ENCODE measurements at places on chromosomes 16 and 17. TPM values are rescaled to one million over a fixed set of nuclear protein-coding genes. Genes with fewer than 3 reads are reported as not detected.

ATAD5 gene
- 0.44 TPM for total RNA-seq

DNA sequence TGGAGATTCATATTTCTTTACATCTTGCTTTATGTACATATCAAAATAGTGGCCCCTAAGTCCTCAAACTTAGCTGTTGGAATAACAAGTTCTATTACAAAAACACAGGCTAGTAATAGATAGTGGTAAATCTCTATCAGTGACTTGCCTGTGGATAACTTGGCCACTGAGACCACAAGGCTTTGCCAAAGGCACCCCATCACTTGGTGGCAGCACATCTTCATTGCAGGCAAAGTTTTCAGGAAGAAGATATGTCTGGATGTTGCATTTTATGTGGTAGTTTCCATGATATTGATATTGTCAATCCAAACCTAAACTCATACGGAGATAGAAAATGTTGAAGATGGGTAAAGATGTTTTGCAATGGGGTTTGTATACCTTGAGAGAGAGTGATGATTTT, 58.5 kb downstream of the KNOP1 start:
- no peaks in the 10 kb centered on the region for H3K4me1 ChIP-seq
- no peak overlapping the region for H3K4me3 ChIP-seq
- no peaks in the 10 kb centered on the region for H3K27me3 ChIP-seq
- H3K27ac ChIP-seq = no peak overlapping the region
- H3K36me3 ChIP-seq = no peaks in the 10 kb centered on the region

PABPN1L gene
- total RNA-seq = not detected

EPN3 gene
- not detected for total RNA-seq

KRT12 gene
- total RNA-seq = not detected

DNA sequence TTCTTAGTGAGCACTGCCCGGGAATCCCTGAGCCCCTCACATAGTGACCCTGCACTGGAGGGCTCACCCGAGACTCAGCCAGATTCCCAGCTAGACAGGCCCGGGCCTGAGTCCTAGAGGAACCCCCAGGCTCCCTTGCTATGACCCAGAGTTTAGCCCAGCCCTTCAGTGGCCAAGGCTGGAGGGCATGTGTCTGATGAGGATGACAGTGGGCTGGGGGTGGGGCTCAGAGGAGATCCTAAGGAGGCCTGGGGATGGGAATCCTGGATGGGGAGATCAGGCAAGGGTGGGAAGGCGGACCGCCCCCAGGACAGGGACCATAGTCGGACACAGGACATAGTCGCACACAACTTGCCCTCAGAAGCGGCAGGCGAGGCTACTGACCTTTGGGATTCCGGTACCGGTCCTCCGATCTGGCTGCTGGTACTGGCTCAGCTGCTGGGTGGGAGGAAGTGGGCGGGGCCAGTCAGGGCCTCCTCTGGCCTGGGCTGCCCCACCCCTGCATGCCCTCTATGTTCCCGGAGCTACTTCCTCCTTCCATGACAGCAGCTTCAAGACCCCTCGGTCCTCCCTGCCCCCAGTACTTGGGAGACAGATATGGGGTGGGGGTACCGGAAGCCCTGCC, 1.1 kb downstream of the CD79B start:
- H3K36me3 ChIP-seq = no peaks in the 10 kb centered on the region
- no peaks in the 10 kb centered on the region for H3K27me3 ChIP-seq
- peak overlapping the region; percentile 32 for H3K4me3 ChIP-seq
- peak overlapping the region; percentile 38 for H3K27ac ChIP-seq
- H3K4me1 ChIP-seq = peaks cover 7% of the 10 kb centered on the region

CCL1 gene
- total RNA-seq = not detected

DNA sequence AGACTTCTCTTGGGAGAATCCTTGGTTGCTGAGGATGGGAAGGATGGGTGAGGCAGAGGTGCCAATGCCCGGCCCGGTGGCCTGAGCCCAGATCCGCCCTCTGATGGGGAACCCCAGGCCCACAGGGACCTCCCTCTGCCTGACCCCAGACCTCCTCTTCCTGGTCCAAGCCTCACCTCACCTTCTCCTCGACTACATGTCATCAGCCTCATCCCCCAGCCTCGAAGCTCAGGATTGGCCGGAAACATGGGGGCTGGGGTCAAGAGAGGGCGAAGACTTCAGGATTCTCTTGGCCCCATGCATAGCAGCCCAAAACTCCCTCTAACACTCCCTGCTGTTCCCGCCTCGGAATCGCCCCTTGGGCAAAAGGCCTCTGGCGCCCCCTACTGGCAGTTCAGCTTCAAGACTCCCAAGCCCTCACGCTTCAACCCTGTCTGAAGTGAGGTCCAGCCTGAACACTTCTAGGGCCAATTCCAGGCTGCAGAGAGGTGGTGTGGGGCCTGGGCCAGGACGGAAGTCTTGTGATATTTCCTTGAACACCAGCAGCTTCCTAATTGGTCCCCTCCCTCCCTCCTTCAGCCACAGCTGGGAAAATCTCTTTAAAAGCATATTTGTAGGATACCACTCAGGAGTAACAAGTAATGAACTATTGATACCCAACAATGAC, 47.2 kb downstream of the ARHGAP27 start:
- no peaks in the 10 kb centered on the region for H3K36me3 ChIP-seq
- peak; percentile 89 for DNase-seq
- H3K27ac ChIP-seq = peak overlapping the region; percentile 46
- H3K4me1 ChIP-seq = peaks cover 4% of the 10 kb centered on the region

CIBAR2 gene
- total RNA-seq = not detected

AOC2 gene
- 0.87 TPM for total RNA-seq

DNA sequence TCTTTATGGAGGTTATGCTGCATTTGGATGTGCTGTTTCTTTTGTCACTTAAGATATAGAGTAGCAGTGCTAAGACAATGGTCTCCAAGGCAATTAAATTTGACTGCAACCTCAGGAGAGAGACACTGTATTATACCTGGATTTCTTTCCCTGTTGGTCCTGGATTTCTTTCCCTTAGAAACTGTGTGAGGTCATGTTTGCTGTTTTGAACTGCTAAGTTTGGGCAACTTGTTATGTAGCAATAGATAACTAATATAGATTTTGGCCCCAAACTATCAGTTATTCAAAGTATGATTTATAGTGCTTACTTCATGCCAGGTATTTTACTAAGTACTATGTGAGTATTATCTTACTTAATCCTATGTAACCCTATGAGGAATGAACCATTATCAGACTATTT, 458.4 kb downstream of the HS3ST3B1 start:
- H3K36me3 ChIP-seq = no peaks in the 10 kb centered on the region
- H3K27me3 ChIP-seq = no peaks in the 10 kb centered on the region

- peak; percentile 69 for DNase-seq
- H3K27ac ChIP-seq = no peak overlapping the region
- peaks cover 28% of the 10 kb centered on the region for H3K27me3 ChIP-seq
Observed at GRCh38 chr17:49217651-49218413, 7.3 kb downstream of the ABI3 start.

PIK3R5 gene
- total RNA-seq = 1.6 TPM

DNA sequence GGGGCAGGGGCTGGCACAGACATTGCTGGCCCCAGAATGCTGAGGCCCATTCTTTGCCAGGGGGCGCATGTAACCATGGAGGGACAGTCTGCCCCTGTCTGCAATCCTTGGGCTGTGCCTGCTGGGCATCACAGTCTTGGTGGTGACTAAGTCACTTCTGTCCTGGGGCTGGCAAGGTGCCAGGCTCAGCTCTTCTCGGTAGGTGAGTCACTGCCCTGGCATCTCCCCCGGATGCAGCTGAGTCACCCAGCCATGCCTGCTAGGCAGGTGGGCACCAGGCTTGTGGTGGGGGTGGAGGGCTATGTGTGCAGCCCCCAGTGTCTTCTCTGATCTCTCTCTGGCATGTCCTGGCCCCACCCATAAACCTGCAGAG, 5.6 kb downstream of the RARA start:
- no peaks in the 10 kb centered on the region for H3K36me3 ChIP-seq
- peak; percentile 98 for DNase-seq
- peaks cover 76% of the 10 kb centered on the region for H3K4me1 ChIP-seq

DNA sequence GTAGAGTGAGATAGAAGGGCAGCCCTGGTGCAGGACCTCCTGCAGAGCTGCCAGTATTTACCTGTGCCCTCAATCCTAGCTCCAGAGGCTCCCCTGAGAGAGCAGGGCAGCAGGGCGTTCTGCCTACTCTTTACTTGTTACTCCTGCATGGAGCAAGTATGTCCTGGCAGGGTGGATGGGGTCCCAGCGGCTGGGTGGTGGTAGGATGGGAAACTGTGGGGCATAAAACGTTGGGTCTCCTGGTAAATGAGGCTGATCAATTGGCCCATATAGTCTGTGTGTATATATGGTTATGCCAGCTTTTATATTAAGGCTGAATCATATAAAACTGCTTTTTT, 192.0 kb downstream of the NTN1 start:
- no peak overlapping the region for H3K27ac ChIP-seq
- no peak for DNase-seq
- H3K4me3 ChIP-seq = no peak overlapping the region
- no peaks in the 10 kb centered on the region for H3K27me3 ChIP-seq
- no peaks in the 10 kb centered on the region for H3K4me1 ChIP-seq

WSB1 gene
- total RNA-seq = 37.7 TPM

- no peaks in the 10 kb centered on the region for H3K27me3 ChIP-seq
- peaks cover 32% of the 10 kb centered on the region for H3K36me3 ChIP-seq
- peak overlapping the region; percentile 74 for H3K27ac ChIP-seq
- peaks cover 18% of the 10 kb centered on the region for H3K4me1 ChIP-seq
Observed at GRCh38 chr17:81254955-81255717, 16.0 kb downstream of the NDUFAF8 start.

GRCh38 chr16:75061669-75062068, 54.9 kb downstream of the LDHD start:
- H3K4me3 ChIP-seq = peak overlapping the region; percentile 0
- H3K27me3 ChIP-seq = no peaks in the 10 kb centered on the region
- H3K4me1 ChIP-seq = peaks cover 56% of the 10 kb centered on the region
- H3K36me3 ChIP-seq = no peaks in the 10 kb centered on the region
- peak overlapping the region; percentile 70 for H3K27ac ChIP-seq

RARA gene
- 41.6 TPM for total RNA-seq

SPEM3 gene
- total RNA-seq = not detected

DNA sequence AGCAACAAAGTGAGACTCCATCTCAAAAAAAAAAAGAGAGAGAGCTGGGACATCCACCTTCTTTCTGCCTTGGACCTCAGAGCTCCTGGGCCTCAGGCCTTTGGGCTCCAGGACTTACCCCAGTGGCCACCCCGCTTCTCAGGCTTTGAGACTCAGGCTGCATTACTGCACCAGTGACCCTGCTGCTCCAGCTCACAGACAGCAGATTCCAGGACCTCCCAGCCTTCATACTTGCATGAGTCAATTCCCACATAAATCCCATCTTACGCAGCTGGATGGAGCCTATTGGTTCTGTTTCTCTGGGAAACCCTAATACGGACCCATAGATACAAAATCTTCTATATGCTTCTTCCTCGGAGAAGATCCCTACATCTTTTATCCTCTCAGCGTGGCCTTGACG, 2.1 kb upstream of the CEP295NL start:
- no peak overlapping the region for H3K27ac ChIP-seq
- no peaks in the 10 kb centered on the region for H3K27me3 ChIP-seq
- DNase-seq = no peak
- no peaks in the 10 kb centered on the region for H3K36me3 ChIP-seq
- H3K4me3 ChIP-seq = no peak overlapping the region
- no peaks in the 10 kb centered on the region for H3K4me1 ChIP-seq

GRCh38 chr17:33874617-33875060, 380.4 kb upstream of the CCL2 start:
- no peak overlapping the region for H3K4me3 ChIP-seq
- no peaks in the 10 kb centered on the region for H3K4me1 ChIP-seq
- no peak for DNase-seq
- H3K27ac ChIP-seq = no peak overlapping the region
- H3K27me3 ChIP-seq = peaks cover 4% of the 10 kb centered on the region
- H3K36me3 ChIP-seq = no peaks in the 10 kb centered on the region

GRCh38 chr17:65278050-65278819, 141.1 kb downstream of the RGS9 start:
- DNase-seq = no peak
- no peak overlapping the region for H3K4me3 ChIP-seq
- H3K27ac ChIP-seq = no peak overlapping the region
- H3K36me3 ChIP-seq = no peaks in the 10 kb centered on the region

DNA sequence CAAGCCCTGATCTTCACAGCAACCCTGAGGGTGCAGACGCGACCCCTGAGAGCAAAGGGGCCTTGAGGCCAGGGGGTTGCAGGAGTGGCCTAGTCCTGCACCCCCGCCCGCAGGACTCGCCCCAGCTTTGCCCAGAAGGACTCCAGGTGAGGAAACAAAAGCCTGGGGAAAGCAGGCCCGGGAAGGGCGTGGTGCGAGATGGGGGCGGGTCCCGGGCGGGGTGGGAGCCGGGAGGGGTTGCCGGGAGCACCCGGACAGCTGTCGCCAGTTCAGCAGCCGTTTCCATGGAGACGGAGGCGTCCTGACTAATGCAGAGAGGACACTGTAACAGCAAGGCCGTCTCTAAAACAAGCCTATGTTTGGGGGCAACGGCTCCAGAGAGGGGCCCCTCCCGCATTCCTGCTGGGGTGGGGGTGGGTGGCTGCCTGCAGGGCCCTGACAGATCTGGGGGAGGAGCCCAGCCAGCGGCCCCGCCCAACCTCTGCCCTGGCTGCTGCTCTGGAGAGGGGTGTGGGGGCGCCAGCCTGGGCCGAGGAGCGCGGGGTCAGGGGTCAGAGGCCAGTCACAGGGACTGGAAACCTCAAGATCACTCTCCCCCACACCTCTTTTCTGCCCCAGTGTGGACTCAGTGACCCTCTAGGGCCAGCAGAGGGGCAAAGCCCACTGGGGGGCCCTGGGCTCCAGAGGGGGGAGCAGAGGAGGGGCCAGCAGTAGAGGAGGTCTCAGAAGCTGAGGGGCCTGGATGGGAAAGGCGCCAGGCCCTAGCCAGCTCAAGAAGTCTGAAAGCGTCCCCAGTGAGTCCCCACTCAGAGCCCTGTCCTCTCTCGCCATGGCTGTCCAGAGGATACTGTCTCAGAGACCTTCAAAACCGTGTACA, 3.1 kb upstream of the TPPP3 start:
- DNase-seq = peak; percentile 81
- peaks cover 44% of the 10 kb centered on the region for H3K4me1 ChIP-seq
- H3K4me3 ChIP-seq = peak overlapping the region; percentile 18
- peak overlapping the region; percentile 66 for H3K27ac ChIP-seq
- peaks cover 4% of the 10 kb centered on the region for H3K27me3 ChIP-seq
- H3K36me3 ChIP-seq = no peaks in the 10 kb centered on the region

DNA sequence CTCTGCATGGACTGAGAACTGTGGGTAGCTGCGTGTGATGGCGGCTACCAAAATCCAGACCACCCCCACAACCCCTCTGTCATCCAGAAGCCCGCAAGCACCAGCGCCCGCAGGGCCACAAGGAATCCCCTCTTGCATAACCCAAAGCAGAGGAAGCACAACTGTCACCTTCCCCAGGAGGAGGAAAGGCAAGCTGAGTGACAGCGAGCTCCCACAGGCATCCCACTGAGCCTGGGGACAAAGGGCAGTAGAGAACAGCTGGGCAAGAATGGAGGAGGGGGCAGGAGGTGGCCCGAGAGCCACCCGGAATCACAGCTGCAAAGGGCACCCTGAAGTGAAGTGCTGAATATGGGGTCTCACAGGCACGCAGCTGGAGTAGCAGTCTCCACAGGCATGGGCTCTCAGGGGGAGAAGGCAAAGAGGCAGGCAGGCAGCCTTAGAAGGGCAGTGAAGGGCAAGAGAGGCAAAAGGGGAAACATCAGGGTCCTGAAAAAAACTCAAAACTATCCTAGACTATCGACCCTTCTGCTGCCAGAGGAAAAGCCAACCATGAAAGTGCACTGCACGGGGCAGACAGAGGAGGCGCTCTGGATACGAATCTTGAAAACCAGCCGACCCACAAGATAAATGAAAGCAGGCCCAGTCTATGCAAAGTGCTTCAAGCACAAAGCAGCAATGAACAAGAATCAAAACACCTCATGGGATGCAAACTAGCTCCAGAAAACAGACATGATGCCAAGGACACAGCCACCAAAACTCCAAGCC, 17.1 kb downstream of the USP36 start:
- no peak overlapping the region for H3K27ac ChIP-seq
- no peak overlapping the region for H3K4me3 ChIP-seq
- peaks cover under 1% of the 10 kb centered on the region for H3K36me3 ChIP-seq
- H3K4me1 ChIP-seq = no peaks in the 10 kb centered on the region
